MCF 10A (cell line): ENCODE measurements at places on chromosomes 13 and 19. TPM values are rescaled to one million over a fixed set of nuclear protein-coding genes. Genes with fewer than 3 reads are reported as not detected.
A peak's percentile ranks its signal among the peaks of the same experiment; 100 is the strongest.

DNA sequence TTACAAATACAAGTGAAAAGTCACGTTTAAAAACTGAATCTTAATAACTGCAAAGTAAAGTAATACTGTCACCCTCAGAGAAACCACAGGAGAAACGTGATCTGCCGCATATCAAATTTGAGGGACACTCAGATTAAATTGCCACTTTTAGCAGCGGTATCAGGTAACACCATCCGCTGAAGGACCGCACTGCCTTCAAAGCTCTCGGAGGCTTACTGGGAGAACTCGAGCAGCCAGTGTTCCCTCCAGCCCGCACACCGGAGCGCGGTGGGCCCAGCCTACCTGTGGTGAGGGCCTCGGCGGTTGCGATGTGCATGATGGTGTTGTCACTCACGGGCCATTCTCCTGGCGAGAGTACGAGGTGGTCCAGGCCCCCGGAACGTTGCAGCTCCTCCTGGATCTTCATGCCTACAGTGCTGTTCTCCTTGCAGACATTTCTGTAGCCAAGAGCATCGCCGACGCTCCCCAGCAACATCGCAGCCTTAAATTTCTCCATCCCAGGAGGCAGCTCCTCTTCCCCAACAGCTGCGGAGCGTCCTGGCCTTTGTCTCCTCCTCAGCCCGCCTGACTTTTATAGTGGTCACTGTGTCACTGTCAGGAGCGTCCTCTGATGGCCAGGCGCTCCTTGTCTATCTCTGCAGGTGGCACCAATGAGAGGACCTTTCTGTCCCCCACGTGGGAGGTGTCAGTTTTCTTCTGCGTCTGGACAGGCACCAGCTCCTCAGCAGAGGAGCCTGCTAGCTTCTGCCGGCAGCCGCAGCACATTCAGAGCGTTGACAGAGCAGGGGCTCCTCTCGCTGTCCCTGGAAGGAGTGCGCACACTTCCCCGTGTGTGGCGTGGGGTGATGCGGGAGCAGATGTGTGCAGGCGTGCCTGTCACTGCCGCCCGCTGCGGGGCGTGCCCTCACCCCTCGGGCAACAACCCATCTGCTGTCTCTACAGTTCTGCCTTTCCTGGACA lies at the start of gene ADPRHL1:
Gene ADPRHL1, minus strand, starts transcription at position 547 of the 960 bp plus-strand sequence. Its CDS starts 51 bp downstream, at position 496.
- no peak for DNase-seq

ZNF66 gene
- total RNA-seq, result 2.1 and 2.4 TPM in 2 replicates

DNA sequence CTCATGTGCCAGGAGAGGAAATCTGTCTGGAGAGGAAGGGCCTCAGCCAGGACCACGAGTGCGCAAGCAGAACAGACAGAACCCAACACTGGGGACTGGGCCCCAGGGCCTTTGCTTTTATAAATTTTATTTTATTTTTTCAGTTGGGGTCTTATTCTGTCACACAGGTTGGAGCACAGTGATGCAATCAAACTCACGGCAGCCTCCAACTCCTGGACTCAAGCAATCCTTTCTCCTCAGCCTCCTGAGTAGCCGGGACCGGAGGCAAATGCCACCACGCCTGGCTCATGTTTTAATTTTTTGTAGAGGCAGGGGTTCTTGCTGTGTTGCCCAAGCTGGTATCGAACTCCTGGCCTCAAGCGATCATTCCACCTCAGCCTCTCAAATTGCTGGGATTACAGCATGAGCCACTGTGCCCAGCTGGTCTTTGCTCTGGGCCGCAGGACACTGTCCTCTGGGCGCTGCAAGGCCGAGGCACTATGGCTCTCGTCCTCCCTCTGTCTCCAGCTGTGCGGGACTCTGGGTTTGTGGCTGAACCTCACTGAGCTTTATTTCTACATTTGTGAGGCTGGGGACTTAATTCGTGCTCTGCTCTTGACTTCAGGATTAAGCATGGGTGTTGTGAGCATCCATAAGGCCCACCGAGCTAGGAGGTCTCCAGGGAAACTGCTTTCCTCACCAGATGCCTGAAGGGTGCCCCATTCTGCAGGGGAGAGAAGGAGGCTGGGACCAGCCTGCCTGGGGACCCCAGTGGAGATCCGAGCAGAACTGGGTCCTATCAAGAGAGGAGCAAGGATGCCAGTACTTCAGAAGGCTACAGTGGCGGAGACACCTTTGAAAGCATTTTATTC lies 144.2 kb upstream of the VSTM2B start:
- no peak for DNase-seq

ADGRE3 gene
- total RNA-seq, result not detected in 2 replicates

GRCh38 chr13:87536499-87536898 lies 134.7 kb upstream of the SLITRK5 start:
- DNase-seq, result no peak

- no peak for DNase-seq
Observed at GRCh38 chr19:18840288-18841267, 8.8 kb downstream of the UPF1 start.

DNA sequence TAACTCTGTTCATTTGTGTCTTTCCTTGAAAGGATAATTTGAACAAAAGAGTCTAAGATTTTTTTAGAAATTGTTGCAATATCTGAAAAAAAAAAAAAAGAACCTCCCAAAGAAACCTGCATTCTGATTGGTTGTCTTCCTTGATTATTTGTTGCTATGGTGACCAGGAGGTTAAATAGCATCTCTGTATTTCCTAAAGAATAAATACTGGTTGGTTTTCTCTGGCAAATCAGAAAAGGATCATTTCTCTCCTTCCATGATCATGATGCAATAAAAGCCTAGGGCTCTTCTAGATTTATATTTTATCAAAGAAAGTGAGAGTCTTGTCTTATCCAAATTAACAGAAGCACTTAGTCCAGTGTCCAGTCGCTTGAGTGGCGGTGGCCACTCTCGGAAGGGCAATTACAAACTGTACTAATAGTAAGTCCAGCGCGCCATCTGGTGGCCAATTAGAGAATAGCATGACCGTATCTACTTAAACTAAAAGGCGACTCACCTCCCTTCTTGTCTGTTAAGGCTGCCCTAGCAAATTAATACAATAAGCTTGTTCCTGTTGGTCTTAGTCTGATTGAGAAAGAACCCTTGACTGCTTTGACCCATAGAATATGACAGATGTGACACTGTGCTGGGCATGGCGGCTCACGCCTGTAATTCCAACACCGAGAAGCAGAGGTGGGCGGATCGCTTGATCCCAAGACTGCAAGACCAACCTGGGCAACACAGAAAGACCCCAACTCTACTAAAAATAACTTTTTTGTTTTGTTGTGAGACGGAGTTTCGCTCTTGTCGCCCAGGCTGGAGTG lies 47.0 kb upstream of the PNMA8B start:
- DNase-seq, result peak; percentile 93

GRCh38 chr19:53531457-53531856 lies 6.5 kb upstream of the ZNF331 start:
- no peak for DNase-seq

- peak; percentile 45 for DNase-seq
Observed at GRCh38 chr19:3073931-3074595, 11.8 kb upstream of the TLE5 start.

DNA sequence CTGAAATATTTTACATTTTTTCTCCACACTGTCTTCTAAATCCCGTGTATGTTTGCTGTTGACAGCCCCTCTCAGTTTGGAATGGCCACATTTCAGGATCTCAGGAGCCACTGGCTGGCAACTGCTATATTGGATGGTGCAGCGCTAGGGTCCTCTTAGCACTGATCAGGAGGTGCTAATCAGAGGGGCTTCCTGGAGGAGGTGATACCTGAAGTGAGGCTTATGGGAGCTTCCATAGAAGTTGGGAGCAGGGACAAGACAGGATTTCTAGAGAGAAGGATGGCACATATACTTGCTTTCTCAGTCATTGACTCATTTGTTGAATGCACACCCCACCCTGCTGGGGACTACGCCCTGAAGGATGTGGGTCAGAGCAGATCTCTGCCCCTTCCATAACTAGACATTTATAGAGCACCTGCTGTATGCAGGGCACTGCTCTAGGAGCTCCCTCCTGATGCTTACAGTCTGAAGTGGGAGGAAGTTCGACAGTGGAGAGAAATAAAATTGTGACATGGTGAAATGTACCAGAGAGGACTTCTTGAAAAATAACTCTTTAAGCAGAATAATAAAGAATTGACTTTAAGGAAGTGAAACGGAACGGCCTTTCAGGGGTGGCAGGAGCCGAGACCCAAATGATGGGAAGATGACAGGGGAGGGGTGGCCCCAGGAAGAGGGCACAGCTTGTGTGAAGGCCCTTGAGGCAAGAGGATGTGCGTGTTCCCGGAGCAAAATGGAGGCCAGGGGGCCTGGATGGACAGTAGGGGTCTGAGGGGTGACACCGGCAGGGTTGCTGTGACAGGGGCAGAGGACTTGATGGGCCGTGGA lies 13.1 kb downstream of the AP2A1 start:
- DNase-seq, result no peak

GRCh38 chr19:33273065-33273736 lies 29.1 kb downstream of the CEBPA start:
- no peak for DNase-seq

- DNase-seq, result no peak
Observed at GRCh38 chr19:3723883-3724282, 15.7 kb downstream of the TJP3 start.

KLF2 gene
- 3.3 and 3.8 TPM in 2 replicates for total RNA-seq

GRCh38 chr19:40614622-40615411 lies 13.6 kb downstream of the LTBP4 start:
- DNase-seq, result peak; percentile 70

DNA sequence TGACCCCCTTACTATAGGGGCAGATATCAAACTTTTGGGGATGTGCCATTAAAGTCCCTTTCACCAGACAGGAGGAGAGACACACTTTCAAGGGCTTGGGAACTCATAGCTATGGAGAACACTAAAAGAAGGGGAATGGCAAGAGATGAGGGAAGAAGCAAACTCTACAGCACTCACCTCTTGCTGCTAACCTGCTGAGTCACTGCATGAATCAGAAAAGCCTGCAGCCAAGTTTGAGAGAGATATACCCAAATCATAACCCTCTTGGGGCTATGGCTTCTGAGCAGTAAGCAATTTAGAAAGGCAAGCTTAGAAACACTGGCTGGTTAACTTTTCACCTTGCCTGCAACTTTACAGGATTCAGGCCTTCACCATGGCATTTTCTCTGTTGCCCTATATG lies 1028.0 kb downstream of the UQCRFS1 start:
- no peak for DNase-seq

DNA sequence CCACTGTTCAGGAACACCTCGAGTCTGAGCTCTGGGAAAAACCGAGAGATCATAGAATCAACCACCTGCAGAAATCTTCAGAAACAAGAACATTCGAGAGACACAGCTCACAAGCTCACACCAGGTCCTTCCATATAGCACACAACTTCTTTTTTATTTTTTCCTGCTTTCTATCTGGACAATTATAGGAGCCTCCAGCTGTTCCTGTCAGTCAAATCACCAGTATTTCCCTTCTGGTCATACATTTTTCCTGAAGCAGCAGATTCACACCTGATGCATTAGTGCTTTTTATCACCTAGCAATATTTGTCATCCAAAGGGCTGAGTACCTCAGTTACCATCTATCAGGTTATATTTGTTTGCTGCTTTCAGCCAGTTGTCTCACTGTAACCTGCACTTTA lies 323.5 kb downstream of the FOXO1 start:
- DNase-seq, result no peak

BRME1 gene
- total RNA-seq, result 0.75 and 1.8 TPM in 2 replicates

DNA sequence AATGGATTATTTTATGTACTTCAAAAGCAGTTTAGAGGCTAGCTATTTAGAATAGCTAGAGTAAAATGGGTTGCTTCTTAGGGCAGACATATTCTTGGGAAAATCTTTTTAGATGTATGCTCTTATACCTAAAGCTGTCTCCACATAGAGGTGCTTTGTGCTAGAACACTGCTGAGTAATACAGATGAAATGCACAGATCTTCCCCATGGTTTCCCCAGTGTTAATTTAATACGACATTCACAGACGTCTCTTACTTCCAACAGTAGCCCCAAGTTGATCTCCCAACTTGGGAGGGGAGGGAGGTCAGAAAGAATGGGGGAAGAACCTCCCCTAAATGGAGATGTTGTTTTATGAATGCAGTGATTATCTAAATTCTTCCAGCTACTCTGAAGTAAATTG lies 16.9 kb downstream of the NALCN start:
- DNase-seq, result no peak

DNA sequence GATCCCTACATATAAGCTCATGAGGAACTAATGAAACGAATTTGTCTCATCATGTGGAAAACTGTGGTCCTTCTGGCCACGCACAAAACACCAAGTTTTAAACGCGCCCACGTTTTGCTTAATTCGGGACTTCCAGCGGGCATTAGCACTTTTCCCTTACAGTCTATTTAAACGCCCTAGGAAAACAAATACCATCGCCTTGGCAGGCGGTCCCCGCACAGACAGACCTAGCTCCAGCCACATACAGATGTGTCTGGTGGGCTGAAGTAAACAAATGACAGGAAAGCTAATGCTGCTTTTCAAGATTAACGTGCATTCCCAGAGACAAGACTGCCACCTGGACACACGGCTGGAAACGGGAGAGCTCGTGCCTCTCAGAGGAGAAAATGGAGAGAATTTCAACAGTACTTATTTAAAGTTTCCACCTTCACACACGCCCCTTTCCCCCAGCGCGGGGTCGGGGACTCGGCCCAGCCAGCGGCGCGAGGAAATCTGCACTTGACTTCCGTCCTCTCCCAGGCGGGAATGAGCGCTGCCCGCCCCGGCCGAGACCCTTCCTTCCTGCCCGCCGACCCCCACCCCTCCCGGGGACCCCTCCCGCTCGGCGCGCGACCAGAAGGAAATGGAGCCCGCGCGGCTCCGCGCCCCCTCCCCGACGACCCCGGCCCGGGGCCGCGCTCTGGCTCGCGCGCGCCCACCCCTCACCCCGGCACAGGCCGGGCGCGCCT lies 931 bp downstream of the USP12 start:
- peak; percentile 38 for DNase-seq

GRCh38 chr19:8259922-8260247 lies 48.3 kb downstream of the CD320 start:
- DNase-seq, result no peak

GRCh38 chr19:49692147-49692506 lies 1.2 kb downstream of the CPT1C start:
- no peak for DNase-seq

BRSK1 gene
- total RNA-seq, result 3.8 and 5.1 TPM in 2 replicates

- DNase-seq, result no peak
Observed at GRCh38 chr13:98568918-98569317, 8.0 kb downstream of the STK24 start.

ZNF528 gene
- total RNA-seq, result 16.0 and 21.6 TPM in 2 replicates
